HAP-1 (cell line): ENCODE measurements at places on chromosomes 6 and 20.

DNA sequence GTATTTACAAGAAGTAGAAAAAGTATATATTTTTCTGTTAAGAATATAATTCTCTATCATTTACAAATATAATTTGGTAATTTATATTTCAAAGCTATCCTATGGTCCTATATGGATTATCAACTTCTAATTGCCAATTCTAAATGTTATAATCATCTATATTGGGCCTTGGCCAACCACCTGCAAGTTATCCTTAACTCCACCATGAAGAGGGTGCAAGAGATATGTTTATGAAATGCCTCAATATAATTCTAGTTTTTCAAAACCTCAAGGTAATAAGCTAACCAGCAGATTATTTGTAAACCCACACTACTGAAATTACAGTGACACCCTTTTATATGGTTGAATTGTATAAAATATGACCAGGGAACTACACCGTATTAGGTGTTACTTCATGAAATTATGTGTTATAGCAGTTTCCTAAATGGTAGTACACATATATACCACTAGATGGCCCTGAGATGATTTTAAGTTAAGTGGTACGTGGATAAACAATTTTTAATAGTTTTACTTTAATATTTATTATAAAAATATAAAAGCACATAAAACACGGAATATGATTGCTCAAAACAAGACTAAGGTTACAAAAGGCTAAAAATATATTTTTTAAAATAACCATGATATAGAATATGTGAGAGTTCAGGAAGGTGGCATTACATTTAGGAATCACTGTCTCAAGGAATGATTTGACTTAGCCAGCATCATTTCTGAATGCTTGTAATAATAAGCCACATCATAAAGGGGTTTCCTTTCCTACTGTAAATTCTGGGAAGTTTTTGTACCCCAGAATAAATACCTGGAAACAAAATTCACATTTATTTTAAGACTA lies 9.8 kb upstream of the PNISR start:
- no peak for DNase-seq

DNA sequence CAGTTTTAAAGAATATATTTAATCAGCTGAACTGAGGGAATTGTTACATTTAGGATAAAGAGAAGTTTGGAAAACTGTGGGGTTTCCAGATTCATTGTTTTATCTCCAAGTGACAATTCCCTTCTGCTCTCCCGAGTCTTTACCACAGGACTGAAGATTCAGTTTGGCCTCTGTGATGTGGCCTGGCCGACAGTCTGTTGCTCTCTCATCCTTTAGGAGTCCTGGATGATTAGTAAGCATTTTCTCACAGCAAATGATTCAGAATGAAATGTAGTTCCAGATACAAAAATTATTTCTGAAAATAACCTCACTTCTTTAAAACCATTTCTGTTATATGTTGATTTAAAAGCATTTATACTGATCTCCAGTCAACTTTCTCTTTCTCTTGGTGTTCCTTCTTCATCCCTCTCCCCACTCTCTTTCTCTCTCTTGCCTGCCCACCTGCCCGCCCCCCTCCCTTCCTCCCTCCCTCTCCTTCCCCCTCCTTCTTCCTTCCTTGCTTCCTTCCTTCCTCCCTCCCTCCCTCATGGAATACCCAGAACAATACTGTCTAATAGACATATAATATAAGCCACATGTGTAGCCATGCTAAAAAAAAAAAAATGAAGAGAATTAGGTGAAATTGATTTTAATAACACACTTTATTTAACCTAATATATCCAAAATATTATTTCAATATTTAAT lies 254.9 kb downstream of the PRL start:
- no peak for DNase-seq

GRCh38 chr6:158642097-158642601 lies 2.4 kb downstream of the DYNLT1 start:
- DNase-seq, result no peak

DNA sequence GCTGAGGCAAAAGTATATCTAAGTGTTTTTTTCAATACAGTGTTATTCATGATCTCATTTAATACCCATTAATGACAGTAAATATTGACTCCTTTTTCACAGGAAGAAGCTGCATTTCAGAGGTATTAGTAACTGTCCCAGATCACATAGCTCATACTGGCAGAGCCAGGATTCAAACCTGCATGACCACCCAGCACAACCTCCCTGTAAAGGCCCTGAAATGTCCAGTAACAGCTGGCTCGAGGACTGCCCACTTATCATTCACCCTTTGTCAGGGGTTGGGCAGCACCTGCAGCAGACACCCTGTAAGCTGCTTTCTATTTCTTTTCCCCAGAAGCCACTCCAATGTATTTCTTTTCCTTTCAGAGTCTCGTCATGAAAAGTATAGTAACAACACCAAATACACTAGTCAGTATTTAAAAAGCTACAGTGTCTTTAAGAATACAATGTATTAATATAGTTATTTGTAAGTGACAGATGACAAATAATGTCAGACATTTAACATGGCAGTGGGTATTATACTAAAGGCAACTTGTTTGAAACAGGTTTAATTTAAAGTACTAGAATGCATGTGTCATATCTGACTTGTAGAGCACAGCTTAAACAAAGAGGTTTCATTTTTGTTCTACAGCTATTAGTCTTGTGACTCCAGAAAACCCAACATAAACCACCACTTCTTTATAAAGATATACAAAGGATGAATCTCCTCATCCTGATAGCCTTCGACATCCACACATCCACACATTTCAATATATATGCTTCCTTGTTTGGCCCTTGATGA lies 841.6 kb upstream of the GJE1 start:
- no peak for DNase-seq

GRCh38 chr6:169190970-169191369 lies 62.7 kb downstream of the THBS2 start:
- no peak for DNase-seq

- no peak for DNase-seq
Measured at GRCh38 chr20:43293068-43293786, 103.5 kb upstream of the PTPRT start.

DNA sequence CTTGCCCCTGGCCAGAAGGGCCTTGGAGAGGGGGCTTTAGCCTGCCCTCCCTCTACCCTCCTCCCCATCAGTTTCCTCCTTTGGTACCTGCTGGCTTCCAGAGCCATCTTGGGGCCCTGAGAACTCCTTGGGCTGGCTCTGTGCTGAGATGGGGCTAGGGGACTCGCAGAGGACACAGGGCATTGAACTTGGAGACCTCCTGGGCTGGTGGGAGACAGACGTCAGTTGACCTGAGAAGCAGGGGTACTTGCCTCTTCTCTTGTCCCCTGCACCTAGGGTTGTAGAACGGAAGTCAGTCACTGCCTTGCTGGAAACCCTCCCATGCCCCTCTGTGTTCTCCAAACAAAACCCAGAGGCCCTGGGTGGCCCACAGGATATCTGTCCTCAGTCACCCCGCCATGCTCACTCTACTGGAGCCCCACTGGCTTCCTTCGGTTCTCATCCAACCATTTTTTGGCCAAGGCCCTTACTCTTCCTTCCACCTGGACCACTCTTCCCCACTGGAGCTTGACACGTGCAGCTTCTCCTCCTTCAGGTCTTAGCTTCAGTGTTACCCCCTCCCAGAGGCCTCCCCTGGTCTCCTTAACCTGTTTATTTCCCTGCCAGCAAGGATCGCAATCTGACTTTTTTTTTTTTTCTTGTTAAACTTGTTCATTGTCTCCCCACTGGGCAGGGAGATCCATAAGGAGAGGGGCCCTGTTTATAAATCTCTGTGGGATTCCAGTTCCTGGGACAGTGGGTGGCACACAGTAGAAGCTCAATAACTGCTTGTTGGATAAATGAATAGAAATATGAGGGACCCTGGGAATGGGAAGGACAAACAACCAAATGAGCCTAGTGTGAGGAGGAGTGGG lies 971 bp downstream of the RBCK1 start:
- DNase-seq, result no peak

GRCh38 chr6:108937170-108937569 lies 88.9 kb downstream of the ARMC2 start:
- no peak for DNase-seq

- no peak for DNase-seq
Measured at GRCh38 chr20:63306673-63307537, 13.9 kb downstream of the COL20A1 start.

DNA sequence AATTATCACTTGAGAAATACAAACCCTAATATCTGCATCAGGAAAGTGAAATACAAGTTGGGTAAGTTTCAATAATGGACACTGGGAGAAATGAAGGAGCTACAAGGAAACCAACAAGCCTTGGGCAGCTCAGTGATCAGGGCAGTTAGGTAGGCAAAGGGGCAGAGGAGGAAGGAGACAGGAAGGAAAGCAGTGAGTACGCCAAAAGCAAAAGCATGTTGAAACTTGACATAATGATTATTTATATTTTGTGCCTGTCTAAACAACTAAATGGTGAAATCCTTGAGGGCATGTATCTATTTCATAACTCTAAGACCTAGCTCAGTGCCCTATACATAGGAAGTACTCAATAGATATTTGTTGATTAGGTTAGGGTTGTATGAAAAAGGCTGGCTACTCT lies 23.3 kb downstream of the PXT1 start:
- DNase-seq, result no peak

- no peak for DNase-seq
Measured at GRCh38 chr20:6709910-6710595, 57.4 kb upstream of the BMP2 start.

GRCh38 chr6:54587277-54587676 lies 259.3 kb upstream of the FAM83B start:
- DNase-seq, result no peak

GRCh38 chr6:45426251-45426650 lies 48.5 kb upstream of the SUPT3H start:
- no peak for DNase-seq

- DNase-seq, result no peak
Measured at GRCh38 chr6:160010067-160010466, 41.2 kb downstream of the IGF2R start.

GRCh38 chr6:151430886-151431285 lies 21.0 kb downstream of the RMND1 start:
- no peak for DNase-seq

- no peak for DNase-seq
Measured at GRCh38 chr20:8858181-8858787, 210.6 kb upstream of the PLCB4 start.

- peak; percentile 20 for DNase-seq
Measured at GRCh38 chr6:100235631-100236030, 229.1 kb downstream of the SIM1 start.

- no peak for DNase-seq
Measured at GRCh38 chr6:150004101-150004782, 21.1 kb downstream of the RAET1L start.

DNA sequence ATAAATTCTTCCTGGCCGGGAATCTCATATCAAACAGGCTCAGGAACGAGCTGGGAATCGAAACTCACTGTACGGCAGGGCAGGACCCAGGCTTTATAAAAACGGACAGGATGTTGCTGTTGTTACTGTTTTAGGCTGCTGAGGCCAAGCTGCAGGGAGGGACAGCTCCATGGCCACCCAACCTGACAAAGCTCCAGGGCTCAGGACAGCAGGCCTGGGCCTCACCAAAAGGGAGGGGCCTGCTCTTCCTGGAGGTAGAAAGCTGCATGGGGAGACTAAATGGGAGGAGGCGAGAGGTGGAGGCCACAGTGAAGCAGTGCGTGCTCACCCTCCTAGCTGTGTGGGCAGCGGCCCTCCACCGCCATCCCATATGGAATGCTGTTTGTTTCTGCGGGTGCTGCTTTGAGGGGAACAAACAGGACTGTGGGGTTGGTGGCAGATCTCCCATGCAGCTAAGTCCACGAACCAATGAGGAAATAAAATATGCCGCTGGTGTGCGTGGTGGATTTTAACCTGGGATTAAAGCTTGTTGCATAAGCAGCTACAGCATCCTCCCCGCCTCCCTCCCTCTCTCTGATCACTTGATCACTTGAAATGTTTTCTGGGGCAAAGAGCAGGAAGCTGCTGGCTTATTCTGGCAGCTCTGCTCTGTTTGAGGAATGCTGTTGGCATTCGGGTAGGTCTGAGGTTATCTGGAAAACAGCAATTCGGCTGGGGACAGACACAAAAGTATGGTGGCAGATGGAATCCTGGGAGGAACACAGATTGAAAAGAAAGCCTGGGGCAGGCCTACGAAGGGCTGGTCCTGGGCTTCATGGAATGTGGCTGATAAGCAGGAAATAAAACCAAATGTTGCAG lies 2.4 kb upstream of the ZMYND8 start:
- DNase-seq, result peak; percentile 74

DNA sequence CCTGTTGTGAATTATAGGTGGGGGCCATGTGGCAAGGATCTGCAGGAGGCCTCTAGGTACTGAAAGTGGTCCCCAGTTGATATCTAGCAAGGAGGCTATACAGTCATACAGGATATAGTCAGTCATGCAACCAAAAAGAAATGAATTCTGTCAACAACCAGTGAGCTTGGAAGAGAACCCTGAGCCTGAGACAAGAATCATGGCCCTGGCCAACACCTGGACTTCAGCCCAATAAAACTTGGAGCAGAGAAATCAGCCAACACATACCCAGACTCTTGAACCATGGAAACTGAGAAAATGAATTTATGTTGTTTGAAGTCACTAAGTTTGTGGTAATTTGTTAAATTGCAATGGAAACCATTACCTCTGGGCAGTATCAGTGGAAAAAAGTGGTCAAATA lies 370.2 kb downstream of the KIF16B start:
- DNase-seq, result no peak

GRCh38 chr6:4941782-4942672 lies 61.8 kb downstream of the RPP40 start:
- peak; percentile 77 for DNase-seq

DNA sequence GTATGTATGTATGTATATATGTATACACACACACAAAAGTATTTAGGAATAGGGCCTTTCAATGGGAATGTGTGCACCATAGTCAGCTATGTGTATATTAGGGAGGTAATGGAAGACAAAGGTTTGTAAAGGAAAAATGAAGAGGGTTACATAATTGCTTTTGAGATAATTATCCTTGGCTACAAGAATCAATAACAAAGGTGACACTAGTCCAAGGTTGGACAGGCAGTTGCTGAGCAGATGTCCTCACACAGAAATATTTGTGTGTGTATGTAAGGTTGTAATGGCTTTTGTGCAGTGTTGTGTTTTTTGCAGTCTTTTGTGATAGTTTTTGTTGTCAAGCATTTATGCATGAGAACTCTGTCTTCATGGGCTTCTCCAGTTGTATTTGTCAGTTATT lies 157.9 kb upstream of the MARCKS start:
- no peak for DNase-seq

- no peak for DNase-seq
Measured at GRCh38 chr20:10648651-10649050, 25.1 kb downstream of the JAG1 start.

GRCh38 chr20:3248167-3248992 lies 9.4 kb upstream of the SLC4A11 start:
- DNase-seq, result no peak

- no peak for DNase-seq
Measured at GRCh38 chr6:111068866-111069234, 18.5 kb upstream of the SLC16A10 start.
